ENCODE measurements at places on chromosomes 5 and 9.

DNA sequence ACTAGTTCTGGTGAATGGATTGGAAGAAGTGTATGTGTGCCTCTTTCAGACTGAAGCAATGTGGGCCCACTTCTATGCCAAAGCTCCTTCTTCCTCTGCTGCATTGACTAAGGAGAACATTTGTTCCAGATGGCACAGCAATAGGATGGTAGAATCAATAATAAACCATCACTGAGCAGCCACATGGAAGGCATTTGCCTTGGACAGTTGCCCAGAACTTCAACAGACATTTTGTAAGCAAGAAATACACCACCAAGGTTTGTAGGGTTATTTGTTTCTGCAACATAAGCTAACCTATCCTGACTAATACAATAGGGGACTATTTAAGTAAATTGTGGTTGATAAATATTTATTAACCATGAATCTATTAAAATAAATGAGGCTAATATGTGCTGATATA, 37.7 kb upstream of the CSNK1G3 start:
- DNase-seq, result no peak

- DNase-seq, result no peak
Observed at GRCh38 chr5:54415896-54416601, 39.5 kb upstream of the HSPB3 start.

DNA sequence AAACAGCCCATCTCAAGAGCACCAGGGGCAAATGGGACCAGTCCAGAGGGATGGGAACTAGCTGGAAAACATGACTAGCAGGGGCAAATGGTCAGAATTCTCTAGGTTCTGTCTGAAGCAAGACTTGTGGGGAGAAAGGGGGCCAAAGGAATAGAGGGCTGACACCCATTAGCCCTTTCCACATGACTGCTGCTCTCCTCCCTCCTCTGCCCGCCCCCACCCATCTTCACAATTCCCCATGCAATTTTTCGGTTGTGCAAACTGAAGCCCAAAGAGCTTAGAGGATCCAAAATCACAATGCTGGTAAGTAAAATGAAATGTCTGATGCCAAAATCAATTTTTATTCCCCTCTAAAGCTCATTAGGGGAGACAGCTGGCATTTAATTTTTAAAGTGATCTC, 207.1 kb downstream of the DCP2 start:
- no peak for DNase-seq

DNA sequence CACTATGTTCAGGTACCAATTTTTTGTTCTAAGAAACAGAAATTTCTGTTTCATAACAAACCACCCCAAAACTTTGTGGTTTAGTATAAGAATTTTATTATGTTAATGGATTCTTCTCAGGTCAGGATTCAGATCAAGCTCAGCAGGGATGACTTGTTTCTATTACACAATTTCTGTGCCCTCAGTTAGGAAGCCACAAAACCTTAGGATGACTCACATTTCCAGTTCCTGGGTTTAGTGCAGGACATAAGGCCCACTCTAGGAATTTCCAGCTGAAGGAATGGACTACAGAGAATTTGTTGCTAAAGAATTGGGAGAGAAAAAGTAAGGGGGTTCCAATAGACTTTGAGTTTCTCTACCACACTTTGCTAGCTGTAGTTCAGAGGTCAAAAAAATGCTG, 629.3 kb downstream of the ANXA1 start:
- DNase-seq, result no peak

DNA sequence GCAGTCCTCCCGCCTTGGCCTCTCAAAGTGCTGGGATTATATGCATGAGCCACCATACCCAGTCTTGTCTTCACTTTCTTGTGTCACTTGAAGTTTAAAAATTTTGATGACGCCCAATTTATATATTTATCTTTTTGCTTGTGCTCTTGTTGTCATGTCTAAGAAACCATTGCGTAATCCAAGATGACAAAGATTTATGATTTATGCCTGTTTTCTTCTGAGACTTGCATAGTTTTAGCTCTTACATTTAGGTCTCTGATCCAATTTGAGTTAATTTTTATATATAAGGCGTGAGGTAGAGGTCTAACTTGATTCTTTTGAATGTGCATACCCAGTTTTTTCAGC, 18.6 kb downstream of the ANKHD1 start:
- DNase-seq, result no peak

GRCh38 chr9:114207034-114207810, 51.9 kb downstream of the COL27A1 start:
- no peak for DNase-seq

DNA sequence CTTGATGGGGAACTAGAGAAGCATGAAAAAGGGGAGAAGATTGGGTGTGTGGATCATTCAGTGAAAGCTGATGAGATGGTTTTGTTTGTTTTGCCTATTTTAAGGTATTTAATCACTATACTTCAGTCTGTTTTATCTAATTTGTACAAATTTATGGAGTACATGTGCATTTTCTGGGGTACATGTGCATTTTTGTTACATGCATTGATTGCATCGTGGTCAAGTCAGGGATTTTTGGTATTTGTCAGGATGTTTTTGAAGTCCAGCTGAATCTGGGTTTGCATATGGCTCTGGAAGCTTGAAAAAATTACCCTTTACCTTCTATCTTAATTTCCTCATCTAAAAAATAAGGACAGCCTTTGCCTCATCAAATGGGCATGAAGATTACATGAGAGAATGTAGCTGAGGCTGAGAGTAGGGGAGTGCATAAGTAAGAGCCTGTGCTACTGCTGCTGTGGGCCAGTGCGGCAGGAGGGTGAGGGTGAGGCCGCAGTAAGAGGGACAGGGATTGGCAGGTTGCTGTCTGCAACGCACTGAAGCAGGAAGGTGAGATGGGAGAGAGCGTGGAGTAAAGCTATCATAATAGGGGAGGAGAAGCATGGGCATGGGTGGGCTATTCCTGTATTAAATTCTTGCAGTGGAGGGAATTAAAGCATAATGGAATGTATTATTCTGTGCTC, 139.8 kb downstream of the NPR3 start:
- no peak for DNase-seq

DNA sequence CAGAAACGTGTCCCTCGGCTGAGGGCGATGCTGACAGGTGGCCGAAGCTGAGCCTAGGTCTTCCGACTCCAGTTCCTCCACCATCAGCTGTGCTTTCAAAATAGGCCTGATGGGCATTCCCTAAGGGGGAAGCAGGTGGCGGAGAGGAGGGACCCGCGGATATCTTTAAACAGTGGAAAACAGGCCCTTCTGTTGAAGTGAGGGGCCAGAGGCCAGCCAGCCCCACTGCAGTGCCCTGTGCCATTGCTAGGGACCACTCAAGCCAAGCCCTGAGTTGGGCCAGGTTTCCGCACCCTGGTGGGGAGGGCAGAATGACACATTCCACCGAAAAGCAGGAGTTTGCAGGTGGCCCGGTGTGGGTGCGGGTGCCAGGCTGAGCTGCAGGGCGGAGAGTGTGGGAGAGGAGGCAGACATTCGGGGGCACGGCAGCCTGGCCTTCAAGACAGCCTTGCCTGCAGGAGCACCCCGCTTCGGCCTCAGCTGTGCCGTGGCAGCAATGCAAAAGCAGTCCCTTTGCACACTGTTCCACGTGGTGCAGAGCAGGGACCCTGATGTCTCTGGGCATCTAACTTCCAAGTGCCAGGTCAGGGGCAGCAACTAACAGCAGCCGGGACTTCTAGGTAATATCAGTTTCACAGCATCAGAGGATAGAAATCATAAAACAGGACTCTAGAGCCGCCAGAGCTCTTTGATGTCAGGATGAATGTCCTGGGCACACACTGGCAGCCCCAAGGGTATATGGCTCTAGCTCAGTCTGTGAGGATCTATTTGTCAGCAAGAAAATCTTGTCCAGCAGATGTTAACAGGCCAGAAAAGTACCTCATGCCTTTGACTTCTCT, 17.2 kb downstream of the HNRNPH1 start:
- DNase-seq, result no peak

- no peak for DNase-seq
Observed at GRCh38 chr5:147148715-147149114, 86.1 kb upstream of the STK32A start.
